Kidney capillary endothelial cell (primary cell): ENCODE measurements at places on chromosomes 4 and X.

DNA sequence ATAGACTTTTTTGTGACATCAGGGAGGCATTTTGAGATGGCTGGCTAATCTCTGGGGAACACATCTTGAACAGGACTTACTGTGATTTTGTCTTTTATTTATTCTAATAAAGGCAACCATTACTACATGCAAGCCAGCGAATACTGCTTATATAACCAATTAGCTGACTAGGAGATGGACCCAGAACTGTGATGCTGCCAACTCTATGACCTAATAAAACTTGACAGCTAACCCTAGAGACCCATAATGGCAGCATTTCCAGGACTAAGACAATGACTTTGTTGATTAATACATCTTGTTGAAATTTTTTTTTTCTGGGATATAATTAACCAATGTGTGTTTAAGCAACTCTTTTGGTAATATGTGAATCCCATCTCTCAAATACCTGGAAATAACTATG lies 584.6 kb downstream of the PRR32 start:
- no peak for DNase-seq

- no peak for DNase-seq
Observed at GRCh38 chr4:163228648-163229047, 62.0 kb upstream of the NAF1 start.

GRCh38 chr4:55099816-55100215 lies 25.6 kb downstream of the KDR start:
- no peak for DNase-seq

DNA sequence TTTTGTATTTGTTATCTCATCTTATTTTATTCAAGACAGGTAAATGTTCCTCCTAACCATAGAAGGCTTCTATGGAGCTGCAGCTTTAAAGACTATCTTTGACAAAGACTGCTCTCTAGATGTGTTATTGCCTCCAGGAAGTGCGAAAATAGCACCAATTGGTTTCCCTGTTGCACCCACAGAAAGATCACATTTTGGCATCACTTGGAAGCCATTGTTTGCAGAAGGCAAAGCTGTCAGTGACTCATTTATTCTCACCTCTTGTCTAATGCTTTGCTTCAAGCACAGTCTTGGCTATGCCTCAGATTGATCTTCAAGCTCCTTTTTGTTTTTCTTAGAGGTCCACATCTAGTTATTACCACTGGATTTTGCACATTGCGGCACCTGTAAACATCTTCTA lies 150.3 kb downstream of the PCDH7 start:
- peak; percentile 23 for DNase-seq

GRCh38 chr4:98710831-98711230 lies 52.4 kb upstream of the TSPAN5 start:
- no peak for DNase-seq

- no peak for DNase-seq
Observed at GRCh38 chrX:33447285-33447684, 235.9 kb upstream of the DMD start.

DNA sequence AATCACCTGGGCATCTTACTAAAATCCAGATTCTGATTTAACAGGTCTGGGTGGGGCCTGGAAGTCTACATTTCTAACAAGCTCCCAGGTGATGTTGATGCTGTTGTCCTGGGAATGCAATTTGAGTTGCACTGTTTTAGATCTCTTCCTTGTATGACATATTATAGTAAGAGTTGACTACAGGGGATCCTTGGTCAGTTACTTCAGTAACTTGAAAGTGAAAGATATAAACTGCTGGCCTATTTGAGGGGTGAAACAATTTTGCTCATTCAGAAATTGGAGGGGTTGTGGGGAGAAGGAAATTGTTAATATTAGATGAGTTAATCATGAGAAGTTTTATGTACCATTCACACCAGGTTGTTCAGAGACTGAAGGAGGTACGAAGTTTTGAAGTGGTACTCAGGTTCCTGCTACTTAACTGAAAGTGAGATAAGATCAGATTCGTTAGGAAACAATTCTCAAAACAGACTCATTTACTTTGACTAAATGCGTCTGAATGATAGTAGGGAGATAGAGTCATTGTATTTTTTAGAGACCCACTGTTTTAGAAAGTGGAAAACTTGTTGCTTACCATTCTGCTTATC lies 12.5 kb downstream of the SH2D1A start:
- DNase-seq, result no peak

- DNase-seq, result no peak
Observed at GRCh38 chr4:152103181-152103901, 342.5 kb upstream of the GATB start.

DNA sequence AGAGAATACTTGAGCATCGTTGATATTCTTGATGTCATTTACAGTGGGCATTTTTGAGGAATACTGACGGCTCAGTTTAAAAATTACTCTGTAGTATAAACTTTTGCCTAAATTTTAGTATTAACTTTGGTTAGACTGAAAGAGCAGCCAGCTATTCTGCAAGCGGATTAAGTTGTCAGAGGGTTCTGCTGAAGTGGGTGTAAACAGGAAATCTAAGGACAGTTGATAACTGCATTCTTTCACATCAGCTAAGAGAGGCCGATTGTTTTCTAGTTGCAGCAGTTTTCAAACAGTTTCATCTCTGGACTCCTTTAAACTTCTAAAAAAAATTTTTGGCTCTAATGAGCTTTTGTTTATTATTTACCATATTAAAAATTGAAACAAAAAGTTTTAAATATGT lies 149.6 kb downstream of the RAPGEF2 start:
- DNase-seq, result no peak

DNA sequence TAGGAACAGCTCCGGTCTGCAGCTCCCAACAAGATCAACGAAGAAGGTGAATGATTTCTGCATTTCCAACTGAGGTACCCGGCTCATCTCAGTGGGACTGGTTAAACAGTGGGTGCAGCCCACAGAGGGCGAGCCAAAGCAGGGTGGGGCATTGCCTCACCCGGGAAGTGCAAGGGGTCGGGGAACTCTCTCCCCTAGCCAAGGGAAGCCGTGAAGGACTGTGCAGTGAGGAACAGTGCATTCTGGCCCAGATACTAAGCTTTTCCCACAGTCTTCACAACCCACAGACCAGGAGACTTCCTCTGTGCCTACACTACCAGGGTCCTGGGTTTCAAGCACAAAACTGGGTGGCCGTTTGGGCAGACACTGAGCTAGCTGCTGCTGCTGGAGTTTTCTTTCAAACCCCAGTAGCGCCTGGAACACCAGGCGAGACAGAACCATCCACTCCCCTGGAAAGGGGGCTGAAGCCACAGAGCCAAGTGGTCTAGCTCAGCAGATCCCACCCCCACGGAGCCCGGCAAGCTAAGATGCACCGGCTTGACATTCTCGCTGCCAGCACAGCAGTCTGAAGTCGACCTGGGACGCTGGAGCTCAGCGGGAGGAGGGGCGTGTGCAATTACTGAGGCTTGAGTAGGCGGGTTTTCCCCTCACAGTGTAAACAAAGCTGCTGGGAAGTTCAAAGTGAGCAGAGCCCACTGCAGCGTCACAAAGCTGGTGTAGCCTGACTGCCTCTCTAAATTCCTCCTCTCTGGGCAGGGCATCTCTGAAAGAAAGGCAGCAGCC lies 84.6 kb downstream of the THOC2 start:
- no peak for DNase-seq

DNA sequence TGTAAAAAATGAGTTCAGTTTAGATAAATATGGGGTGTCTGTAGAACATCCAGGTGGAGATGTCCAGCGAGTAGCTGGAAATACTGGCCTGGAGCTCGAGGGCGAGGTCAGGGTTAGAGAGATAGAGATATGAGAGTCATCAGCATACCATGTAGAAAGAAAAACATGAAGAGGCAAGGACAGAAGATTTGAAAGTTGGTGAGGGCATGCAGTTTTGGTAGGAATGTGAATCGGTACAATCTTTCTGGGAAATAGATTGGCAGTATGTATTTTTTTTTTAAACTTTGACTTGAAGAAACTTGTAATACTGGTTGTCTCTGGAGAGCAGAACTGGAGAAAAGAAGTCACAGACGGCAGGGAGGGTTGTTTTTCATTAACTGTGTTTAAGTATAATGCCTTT lies 2.4 kb upstream of the SNX12 start:
- no peak for DNase-seq

- no peak for DNase-seq
Observed at GRCh38 chrX:14865201-14865600, 7.7 kb downstream of the FANCB start.

- peak; percentile 65 for DNase-seq
Observed at GRCh38 chr4:148376151-148376550, 66.1 kb downstream of the NR3C2 start.

DNA sequence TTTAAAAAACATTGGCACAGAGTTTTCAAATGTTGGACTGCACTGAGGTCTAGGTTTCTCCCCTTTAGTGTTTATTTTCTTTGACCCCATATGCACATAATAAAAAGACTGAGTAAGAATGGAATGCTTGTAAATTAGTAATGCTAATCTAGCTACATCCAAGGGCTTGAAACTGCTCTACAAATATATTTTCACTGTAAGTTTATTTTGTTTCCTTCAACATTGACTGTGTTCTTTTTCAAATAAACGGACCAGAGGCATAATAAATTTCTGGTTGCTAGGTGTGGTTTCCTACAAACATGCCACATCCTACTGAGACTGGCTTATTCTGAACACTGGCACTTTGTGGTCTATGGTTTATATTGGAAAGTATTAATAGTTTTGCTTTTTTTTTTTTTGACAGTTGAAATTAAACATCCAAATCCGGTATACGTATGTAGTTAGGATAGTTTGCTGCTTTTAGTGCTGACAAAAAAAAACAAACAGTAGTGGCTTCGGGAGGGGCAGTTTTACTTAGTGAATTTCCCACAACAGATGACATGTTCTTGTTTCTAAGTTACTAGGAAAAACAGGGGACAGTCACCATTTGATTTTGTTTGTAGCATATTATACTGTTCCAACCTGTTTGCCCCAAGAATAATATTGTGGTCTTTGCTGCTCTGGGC lies 13.2 kb downstream of the CA5B start:
- no peak for DNase-seq

DNA sequence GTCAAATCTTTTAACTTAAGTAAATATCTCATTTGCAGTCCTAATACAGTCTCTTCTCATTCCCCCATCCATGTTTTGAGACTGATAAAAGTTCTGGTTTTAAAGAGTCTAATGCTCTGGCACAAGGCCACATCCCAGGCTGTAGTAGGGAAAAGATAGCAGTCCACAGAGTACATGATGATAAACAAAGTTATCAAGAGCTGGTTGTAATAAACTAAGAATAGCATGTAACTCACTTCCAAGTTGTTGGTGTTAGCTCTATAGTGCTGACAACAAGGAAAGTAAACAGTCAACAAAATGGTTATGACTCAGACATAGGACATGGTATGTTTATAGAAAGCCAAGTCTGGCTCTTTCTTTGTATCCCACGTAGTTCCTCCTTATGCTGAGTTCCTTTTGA lies 21.8 kb upstream of the AREG start:
- DNase-seq, result peak; percentile 78

DNA sequence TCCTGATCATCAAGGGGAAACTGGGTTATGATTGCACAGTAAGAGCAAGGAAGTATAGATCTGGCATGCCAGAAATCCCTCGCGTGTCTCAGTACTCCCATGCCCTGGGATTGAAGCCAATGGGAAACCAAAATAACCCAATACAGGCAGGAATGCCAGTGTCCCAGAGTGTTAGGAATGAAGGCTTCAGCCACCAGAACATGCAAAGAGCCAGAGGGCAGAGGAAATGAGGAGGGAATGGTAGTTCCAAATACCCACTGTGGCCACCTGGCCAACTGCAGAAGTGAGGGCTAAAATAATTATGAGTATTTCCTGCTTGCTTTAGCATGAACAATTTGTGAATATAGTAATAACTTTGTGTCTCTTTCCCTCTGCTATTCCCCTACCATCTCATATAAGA lies 12.2 kb downstream of the MTNR1A start:
- no peak for DNase-seq

GRCh38 chr4:137909529-137910309 lies 332.4 kb downstream of the SLC7A11 start:
- DNase-seq, result no peak

GRCh38 chr4:181281451-181281850 lies 961.8 kb upstream of the TENM3 start:
- no peak for DNase-seq

DNA sequence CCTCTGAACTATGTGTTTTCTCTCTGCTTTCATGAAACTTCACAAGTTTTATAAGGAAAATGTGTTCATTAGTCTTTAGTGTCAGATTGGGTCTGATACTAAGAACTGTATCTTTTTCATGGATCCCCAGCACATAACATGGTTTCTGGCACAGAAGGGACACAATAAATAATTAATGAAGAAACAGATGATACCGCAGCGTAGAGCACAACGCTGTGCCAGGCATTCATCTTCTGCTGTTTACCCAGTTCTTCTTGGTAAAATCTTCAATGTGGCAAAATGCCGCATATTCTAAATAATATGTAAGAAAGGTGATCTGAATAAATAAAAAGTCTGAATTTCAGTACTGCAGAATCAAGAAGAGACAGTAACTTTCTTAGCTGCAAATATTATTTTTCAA lies 12.3 kb downstream of the SCARB2 start:
- no peak for DNase-seq

DNA sequence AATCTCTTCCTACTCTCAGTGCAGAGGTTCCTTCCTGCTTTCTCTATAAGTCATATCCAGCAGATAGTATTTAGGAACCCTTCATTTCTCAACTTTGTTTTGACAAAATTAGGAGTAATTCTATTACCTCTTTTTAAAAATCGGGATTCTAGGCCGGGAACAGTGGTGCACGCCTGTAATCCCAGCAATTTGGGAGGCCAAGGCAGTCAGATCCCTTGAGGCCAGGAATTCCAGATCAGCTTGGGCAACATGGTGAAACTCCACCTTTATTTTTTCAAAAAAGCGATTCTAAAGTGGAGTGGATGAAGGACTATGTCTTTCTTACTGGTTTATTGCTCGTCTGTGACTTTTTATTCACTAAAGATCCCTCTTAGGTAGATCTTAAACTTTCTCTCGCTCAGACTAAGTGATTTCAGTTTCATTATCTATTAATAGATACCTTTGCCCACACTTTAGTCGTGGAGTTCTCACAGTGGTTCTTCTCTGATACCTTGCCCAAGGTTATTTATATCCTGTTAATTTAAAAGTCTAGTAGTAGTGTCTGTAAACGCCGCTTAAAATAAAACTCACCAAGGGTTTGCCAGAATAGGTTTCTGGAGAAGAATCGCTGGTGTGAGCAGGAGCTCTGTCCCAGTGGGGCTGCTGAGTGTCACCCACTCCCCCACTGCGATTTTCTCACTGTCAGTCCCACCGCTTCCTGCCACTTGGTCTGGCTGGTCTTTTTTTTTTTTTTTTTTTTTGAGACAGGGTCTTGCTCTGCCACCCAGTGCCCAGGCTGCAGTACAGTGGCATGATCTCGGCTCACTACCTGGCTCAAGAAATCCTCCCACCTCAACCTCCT lies 27.0 kb upstream of the TMEM131L start:
- DNase-seq, result no peak

GRCh38 chr4:108324450-108324849 lies 155.7 kb upstream of the LEF1 start:
- DNase-seq, result no peak

DNA sequence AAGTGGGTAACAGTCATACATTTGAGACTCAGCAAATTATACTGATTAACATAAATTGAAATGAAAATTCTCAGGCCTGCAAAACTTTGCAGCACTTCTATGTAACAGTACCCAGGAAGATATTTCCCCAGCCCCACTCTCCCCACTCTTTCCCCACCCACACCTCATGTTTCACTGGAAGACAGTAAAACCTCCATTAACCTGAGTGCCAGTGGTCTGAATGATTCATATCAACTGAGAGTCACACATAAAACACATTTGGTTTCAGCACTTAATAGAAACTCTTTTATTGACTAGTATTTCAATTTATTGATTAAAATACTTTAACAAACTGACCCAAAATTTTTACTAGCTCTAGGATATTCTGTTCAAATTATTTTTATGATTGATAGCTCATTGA lies 6.9 kb downstream of the CXCL6 start:
- no peak for DNase-seq

- DNase-seq, result peak; percentile 21
Observed at GRCh38 chr4:164734484-164734883, 19.4 kb upstream of the SMIM31 start.
